ENCODE measurements at places on chromosomes 2 and 18.

- no peak for DNase-seq
These were observed 2.3 kb downstream of the HSPD1 start for GRCh38 chr2:197497326-197497725.

DNA sequence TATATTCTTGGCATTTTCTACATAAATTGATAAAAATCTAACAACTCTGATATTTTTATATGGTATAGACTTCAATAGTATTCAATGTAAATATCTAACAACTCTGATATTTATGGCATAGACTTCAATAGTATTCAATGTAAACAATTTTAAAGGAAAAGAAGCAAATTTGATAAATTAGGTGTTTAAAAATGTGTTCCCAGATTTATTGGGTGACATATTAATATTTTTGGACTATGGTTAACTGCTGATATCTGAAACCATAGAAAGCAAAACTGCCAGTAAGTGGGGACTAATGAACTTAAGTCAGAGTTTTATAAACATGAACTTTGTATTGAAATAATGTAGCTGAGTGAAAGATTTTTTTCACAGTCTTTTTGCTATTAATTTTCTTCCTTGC, 1576.0 kb upstream of the DDX18 start:
- DNase-seq, result no peak

- no peak for DNase-seq
These were observed 25.1 kb upstream of the GPR17 start for GRCh38 chr2:127620866-127621265.

- no peak for DNase-seq
These were observed 97.8 kb upstream of the PXDN start for GRCh38 chr2:1841903-1842791.

GRCh38 chr2:120607506-120607905, 128.2 kb upstream of the GLI2 start:
- no peak for DNase-seq

DNA sequence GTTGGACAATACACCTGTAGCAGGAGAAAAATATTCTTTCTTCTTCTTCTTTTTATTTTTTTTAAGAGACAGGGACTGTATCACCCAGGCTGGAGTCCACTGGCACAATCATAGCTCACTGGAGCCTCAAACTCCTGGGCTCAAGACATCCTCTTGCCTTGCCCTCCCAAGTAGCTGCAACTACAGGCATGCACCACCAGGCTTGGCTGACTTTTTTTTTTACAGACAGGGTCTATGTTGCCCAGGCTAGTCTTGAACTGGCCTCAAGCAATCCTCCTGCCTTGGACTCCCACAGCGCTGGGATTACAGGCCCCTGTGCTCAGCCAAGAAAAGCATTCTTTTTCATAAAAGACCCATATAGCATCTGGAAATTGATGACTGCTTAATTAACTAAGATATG, 17.1 kb upstream of the ARHGAP28 start:
- DNase-seq, result no peak

GRCh38 chr2:150480241-150480640, 7.2 kb downstream of the RND3 start:
- DNase-seq, result no peak

- no peak for DNase-seq
These were observed 37.7 kb upstream of the INHBB start for GRCh38 chr2:120308038-120308910.

- DNase-seq, result no peak
These were observed 54.1 kb upstream of the ACYP2 start for GRCh38 chr2:54061272-54061671.

DNA sequence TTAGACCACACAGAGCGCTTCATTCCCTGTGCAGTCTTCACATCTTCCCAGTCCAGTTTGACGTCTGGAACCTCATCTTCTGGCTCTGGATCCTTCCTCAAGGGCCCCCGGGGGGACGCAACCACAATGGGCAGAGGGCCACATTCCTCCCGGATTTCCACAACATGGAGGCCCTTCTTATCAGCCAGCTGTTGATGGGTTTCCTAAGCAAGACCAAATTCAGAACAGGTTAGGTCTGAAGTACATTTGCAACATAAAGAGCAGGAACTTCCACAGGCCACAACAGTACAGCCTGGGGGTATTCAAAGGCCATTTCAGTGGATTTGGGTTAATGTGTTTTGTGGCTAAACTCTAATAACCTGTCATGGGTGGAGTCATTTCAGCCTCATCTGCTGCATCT, 34.2 kb downstream of the MRPS5 start:
- no peak for DNase-seq

DNA sequence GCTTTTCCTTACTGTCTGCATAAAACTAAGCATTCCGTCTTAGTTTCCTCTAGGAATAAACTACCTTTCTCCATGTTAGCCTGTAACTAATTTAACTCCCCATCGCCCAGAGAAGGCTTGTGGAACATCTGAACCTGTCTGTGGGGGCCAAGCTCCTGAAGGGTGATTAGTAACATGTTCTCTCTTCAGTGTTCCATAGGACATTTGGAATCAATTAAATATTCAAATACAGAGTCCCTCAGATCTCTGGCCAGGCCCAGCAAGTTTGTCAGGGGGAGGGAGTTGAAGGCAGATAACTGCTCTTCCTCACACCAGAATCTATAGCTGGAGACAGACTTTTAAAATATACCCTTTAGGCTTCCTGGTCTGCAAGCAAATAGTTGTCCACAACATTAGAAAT, 8.8 kb downstream of the RDH14 start:
- DNase-seq, result no peak

DNA sequence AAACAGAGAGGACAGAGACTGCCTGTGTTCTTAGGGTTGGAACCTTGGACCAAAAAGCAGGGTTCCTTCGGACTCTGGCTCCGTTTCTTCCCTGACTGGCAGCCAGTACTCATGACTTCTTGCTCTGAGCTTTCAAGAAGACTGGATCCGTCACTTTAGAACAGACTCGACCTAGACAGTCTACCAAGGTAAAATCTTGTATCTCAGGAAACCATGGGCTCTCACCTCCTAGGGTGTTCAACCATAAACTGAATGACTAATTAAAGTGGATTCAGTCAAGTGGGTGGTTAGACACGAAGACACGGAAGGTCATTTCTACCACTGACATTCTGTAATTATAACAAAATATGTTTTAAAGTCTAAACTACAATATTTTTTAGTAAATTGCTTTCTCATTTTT, 153.8 kb upstream of the SLC39A10 start:
- no peak for DNase-seq

DNA sequence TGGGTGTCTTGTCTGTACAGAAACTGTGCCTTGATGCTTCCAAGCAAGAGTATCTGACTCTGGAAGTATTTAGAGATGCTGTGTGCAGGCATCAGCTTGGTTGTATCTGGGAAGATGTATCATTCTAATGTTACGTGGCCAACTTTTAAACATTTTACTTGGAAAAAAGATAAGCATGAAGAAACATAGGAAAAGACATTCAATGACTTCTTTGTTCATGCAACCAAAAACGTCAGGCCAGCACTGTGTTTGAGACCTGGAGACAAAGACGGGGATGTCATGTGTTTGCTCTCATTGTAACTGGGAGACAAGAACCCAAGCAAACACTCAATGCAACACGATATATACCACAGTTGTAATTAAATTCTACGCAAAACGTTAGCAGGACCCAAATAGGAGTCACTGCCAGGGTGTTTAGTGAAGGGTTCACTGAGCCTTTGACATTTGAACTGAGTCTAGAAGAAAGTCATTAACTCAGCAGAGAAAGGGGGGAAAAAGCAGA, 8.9 kb upstream of the SESTD1 start:
- DNase-seq, result no peak

DNA sequence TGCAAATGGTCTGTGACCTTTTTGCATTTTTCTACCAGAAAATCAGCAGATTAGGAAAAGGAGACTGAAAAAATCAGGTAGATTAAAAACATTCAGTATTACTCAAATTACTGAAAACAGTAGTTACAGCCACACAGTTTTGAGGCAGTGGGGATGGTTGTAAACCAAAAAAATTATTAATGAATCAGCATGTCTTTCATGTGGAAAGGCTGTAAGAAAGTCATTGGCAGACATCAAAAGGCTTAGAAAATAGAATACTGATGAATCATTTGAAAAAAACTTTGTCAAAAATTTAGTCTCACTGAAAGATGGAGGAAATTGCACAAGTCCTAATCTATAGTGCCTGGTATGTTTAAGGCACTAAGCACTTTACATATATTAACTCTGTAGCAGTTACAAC, 133.9 kb upstream of the GCFC2 start:
- no peak for DNase-seq

GRCh38 chr18:73827801-73828200, 319.8 kb downstream of the FBXO15 start:
- DNase-seq, result no peak

DNA sequence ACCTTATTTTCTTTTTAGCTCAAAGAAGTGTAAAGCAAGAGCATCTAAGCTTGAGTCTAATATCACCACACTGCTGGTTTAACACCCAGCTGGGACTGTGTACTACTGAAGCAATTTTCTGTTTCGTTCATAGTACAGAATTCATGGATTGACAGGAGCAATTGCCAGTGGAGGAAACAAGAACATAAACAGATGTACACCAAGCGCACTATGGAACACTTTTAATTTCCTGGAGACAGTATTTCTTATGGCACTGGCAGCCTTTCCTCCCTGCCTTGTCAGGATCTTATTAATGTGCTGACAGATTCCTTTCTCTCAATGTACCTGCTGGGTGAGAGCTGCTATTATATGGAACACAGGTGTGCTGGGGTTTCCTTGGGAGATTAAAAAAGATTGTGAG, 4.2 kb upstream of the LANCL1 start:
- DNase-seq, result no peak

GRCh38 chr2:70312560-70312959, 10.7 kb upstream of the FAM136A start:
- DNase-seq, result no peak

DNA sequence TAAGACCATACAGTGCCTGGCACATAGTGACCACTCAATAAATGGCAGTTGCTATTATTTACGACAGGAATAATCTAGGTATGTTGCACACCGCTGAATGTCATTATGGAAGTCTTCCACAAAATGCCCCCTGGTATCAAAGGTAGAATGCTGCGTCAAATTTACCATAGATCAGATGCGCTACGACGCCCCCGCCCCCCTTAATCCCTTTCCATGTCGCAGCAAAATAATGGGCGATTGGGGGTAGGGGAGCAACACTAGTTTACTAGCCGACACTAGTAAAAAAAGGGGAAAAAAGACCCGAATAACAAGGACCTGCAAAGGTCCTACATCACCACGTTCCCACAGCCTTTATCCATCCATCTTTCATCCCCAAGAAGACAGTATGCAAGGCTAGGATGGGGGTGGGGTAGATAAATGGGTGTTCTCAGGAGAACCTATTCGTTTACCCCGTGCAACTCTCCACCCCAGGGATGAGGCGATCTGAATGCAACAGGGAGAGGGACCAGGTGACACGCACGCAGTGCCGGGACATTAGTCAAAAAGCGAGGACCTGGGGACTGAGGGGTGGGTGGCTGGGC, 455 bp downstream of the PREPL start:
- no peak for DNase-seq

DNA sequence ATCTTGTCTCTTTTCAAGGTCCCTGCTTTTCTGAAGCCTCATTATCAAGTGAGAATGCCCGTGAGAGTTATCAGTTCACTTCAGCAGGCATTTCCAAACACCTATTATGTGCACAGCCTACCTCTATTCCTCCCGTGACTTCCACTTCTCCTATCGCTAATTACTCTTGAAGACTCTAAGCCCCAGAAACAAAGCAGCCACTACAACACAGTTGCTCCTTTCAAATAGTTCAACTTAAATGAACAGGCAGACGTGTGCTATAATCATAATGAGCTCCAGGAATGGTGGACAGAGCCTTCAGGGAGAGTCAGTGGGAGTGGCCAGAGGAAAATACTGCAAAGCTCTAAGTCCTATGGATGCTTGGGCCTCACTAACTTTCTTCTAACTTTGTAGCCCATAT, 159.0 kb downstream of the RDH14 start:
- no peak for DNase-seq

DNA sequence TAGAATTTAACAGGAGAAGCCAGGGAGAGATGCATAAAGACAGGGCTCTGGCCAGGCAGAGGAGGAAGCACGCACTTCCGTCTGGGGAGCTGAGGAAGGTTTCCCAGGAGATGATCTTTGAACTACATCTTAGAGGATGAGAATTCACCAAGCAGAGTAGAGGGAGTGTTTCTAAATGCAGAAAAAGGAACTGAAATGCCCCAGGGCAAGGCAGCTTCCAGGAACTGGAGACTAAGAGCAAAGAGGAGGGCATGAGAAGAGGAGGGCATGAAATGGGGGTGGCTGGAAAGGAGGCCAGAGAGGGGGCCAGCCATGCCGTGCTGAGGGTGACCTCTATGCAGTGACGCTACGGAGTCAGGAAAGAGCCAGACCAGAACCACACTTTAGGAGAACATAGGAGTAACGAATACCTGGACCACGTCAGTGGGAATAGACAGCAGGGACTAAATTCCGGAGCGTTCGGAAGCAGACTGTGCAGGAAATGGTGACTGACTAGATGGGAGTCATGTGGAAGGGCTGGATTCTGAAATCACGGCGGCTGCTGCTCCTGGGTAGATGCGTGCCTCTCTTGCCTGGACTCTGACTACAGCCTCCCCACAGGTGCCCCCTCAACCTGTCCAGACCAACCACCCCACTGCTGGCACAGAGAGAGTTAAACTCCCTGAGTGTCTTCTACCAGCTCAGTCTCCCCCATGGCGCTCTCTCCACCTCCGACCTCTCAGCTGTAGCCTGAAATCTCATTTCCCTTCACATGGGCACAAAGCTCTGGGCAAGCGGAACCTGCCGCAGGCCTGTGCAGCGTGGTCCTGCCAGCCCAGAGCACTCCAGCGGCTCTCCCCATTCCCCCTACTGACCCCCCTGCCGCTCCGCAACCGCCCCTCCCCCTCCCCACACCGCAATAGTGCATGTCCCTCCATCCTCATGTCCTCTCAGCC, 87.0 kb upstream of the RTN4 start:
- no peak for DNase-seq

- DNase-seq, result no peak
These were observed 23.3 kb upstream of the APOB start for GRCh38 chr2:21067125-21067524.

GRCh38 chr18:54776282-54776977, 51.8 kb upstream of the RAB27B start:
- DNase-seq, result no peak

GRCh38 chr2:44713170-44713569, 228.3 kb upstream of the SIX3 start:
- no peak for DNase-seq

GRCh38 chr2:207463433-207463832, 66.3 kb upstream of the CREB1 start:
- DNase-seq, result no peak

GRCh38 chr2:57543211-57543610, 503.4 kb upstream of the VRK2 start:
- no peak for DNase-seq

GRCh38 chr2:3264010-3264744, 113.4 kb downstream of the EIPR1 start:
- DNase-seq, result no peak

- no peak for DNase-seq
These were observed 13.8 kb downstream of the ZNF512 start for GRCh38 chr2:27596627-27597026.

- DNase-seq, result no peak
These were observed 78.2 kb downstream of the PTGR3 start for GRCh38 chr18:75130591-75131328.

Data from iPS DF 6.9 (cell line).